ENCODE measurements at places on chromosomes 7 and 10. TPM values are rescaled to one million over a fixed set of nuclear protein-coding genes. Genes with fewer than 3 reads are reported as not detected.

ATRNL1 gene
- total RNA-seq: 71.3 TPM

MORN4 gene
- 14.7 TPM for total RNA-seq

SCART1 gene
- 2.1 TPM for total RNA-seq

CYP26C1 gene
- total RNA-seq: 0.07 TPM

NEUROG3 gene
- not detected for total RNA-seq

CPVL gene
- total RNA-seq: 23.0 TPM

PRSS2 gene
- total RNA-seq: 41.5 TPM

DRGX gene
- total RNA-seq: not detected

DNA sequence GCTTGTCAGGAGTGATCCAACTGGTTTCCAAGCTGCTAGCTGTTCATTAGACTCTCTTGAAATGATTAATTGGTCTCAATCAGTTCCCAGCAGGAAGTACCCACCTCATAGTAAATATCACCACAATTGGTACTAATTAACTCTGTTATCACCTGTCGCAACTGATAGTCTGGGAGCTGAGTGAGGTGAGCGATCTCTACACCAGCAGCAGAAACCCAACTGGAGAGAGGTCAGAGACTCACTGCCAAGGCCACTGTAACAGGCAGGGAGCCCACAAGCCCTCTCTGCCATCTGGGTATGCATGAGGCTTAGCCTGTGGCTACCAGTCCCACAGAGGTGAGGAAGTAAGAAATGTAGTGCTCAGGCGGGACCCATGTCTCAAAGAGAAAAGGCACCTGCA lies 245.5 kb downstream of the DYNC1I1 start:
- no peak overlapping the region for H3K27ac ChIP-seq
- no peak for DNase-seq
- H3K36me3 ChIP-seq: no peaks in the 10 kb centered on the region
- no peaks in the 10 kb centered on the region for H3K27me3 ChIP-seq
- H3K4me3 ChIP-seq: no peak overlapping the region

DNA sequence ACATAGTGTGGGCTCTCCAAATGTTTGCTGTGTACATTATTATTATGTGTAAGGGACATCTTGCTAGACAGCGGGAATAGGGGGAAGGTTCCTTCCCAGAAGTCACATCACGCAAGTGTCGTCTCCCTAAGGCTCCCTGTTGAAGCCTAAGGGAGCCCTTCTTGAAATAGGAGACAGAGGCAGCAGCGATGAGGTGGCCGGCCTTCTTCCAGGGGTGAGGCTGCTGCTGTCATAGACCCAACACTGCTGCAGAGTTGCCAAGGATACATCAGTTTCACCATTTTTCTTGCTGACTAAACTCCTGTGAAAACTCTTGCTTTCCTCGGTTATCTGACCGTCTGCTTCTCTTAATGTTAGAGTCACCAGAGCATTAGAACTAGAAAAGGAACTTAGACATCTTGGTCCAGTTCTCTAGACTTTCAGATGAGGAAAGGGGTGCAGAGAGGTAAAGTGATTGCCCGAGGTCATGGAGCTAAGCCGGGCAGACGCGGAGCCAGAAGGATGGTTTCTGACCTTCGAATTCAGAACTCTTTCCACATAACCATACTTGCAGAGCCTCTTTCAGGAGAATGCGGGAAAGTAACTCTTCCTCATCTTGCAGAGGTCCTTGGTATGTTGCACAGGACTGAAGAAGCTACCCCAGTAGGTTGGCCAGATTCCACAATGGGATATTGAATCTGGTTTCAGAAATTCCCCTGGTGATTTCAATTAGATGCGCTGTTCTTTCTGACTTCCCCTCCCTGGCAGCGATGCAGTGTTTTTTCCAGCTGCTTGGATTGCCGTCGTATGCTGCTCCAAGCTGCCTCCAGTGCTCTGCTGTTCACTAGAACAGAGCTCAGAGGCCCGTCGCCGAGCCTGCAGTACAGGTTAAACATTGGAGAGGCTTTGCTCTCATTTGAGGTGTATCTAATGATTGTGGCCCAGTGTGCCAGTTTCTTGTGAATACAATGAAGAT lies 217.1 kb downstream of the CAMK1D start:
- H3K27me3 ChIP-seq: no peaks in the 10 kb centered on the region
- no peaks in the 10 kb centered on the region for H3K4me1 ChIP-seq
- no peak overlapping the region for H3K27ac ChIP-seq
- no peak overlapping the region for H3K4me3 ChIP-seq

GRCh38 chr7:151744656-151745638 lies 132.0 kb downstream of the PRKAG2 start:
- H3K36me3 ChIP-seq: no peaks in the 10 kb centered on the region
- no peak overlapping the region for H3K4me3 ChIP-seq
- no peak for DNase-seq
- H3K27me3 ChIP-seq: no peaks in the 10 kb centered on the region
- H3K4me1 ChIP-seq: peaks cover 5% of the 10 kb centered on the region
- no peak overlapping the region for H3K27ac ChIP-seq

GRCh38 chr7:18535810-18536415 lies 40.4 kb downstream of the HDAC9 start:
- H3K27me3 ChIP-seq: no peaks in the 10 kb centered on the region
- no peaks in the 10 kb centered on the region for H3K36me3 ChIP-seq
- H3K4me1 ChIP-seq: no peaks in the 10 kb centered on the region
- no peak overlapping the region for H3K27ac ChIP-seq
- no peak for DNase-seq
- H3K4me3 ChIP-seq: no peak overlapping the region

- H3K27me3 ChIP-seq: no peaks in the 10 kb centered on the region
- no peak for DNase-seq
- H3K4me3 ChIP-seq: no peak overlapping the region
- H3K36me3 ChIP-seq: no peaks in the 10 kb centered on the region
- H3K27ac ChIP-seq: no peak overlapping the region
Measured at GRCh38 chr10:121532292-121532864, 65.9 kb downstream of the FGFR2 start.

- DNase-seq: no peak
- H3K27me3 ChIP-seq: no peaks in the 10 kb centered on the region
Measured at GRCh38 chr7:155845226-155845625, 33.0 kb upstream of the SHH start.

DNA sequence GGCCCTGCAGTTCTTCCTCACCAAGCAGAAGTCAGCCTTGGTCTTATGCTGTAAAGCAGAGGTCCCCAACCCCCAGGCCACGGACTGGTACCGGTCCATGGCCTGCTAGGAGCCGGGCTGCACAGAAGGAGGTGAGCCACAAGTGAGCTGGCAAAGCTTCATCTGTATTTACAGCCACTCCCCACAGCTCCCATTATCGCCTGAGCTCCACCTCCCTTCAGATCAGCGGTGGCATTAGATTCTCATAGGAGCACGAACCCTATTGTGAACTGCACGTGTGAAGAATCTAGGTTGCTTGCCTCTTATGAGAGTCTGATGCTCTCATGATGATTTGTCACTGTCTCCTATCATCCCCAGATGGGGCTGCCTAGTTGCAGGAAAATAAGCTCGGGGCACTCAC lies 87.6 kb upstream of the NEBL start:
- H3K27me3 ChIP-seq: no peaks in the 10 kb centered on the region
- no peaks in the 10 kb centered on the region for H3K36me3 ChIP-seq
- H3K4me3 ChIP-seq: no peak overlapping the region
- H3K27ac ChIP-seq: no peak overlapping the region

DNA sequence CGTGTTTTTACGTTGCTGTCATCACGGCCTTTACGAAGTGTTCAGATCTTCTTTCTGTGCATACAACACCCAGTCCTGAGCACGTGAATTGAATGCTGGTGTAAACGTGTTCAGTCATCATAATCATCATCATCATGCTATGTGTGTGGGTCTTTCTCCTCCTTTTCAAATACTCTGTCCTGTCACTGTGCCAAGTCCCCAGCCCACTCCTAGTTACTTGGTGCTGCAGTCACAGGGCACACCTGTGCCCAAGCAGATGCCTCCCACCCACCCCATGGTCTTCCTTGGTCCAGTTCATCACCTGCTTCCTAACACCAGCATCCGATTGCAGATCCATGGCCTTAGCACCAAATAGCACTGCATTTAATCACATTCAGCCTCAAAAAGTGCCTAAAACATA lies 78.6 kb upstream of the MGMT start:
- DNase-seq: no peak
- H3K27me3 ChIP-seq: no peaks in the 10 kb centered on the region
- no peak overlapping the region for H3K27ac ChIP-seq
- no peak overlapping the region for H3K4me3 ChIP-seq
- H3K36me3 ChIP-seq: no peaks in the 10 kb centered on the region
- H3K4me1 ChIP-seq: no peaks in the 10 kb centered on the region

GRCh38 chr7:29142021-29142727 lies 4.2 kb downstream of the CPVL start:
- H3K27ac ChIP-seq: no peak overlapping the region
- no peaks in the 10 kb centered on the region for H3K4me1 ChIP-seq
- no peak overlapping the region for H3K4me3 ChIP-seq

DNA sequence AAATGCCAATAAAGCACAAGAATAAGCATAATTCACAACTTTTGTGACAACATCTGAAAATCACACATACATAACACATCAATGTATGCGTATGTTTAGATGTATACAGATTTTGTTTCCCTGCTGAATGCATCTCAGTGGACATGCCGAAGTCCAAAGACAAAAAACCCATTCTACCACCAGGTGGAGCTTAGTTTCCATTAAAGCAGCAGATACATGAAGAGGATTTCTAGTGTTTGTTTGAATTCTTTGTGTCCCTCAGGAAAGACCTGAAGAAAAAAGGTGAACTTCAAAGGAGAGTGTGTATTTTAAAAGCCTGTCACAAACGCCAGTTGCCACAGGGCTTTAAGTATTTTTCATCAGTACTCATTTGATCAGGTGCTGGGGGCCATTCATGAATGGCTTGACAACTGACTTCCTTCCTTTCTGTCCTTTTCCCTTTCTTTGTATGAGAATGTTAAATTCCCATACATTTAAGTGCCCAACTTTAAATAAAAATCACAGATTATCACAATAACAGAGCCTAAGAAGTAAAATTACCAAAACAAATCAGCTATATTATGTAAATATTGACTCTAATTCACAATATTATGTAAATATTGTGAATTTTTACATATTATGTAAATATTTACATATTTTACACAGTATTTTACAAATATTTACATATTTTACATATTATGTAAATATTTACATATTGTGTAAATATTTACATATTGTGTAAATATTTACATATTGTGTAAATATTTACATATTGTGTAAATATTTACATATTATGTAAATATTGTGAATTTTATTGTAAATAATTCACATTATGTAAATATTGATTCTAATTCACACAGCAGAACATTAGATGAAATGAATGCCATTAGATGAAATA lies 343.0 kb downstream of the CRPPA start:
- H3K4me3 ChIP-seq: no peak overlapping the region
- DNase-seq: no peak
- H3K36me3 ChIP-seq: no peaks in the 10 kb centered on the region
- H3K27me3 ChIP-seq: no peaks in the 10 kb centered on the region

- no peaks in the 10 kb centered on the region for H3K27me3 ChIP-seq
- peaks cover 3% of the 10 kb centered on the region for H3K4me1 ChIP-seq
- H3K27ac ChIP-seq: no peak overlapping the region
- no peak overlapping the region for H3K4me3 ChIP-seq
Measured at GRCh38 chr7:135938563-135938962, 38.6 kb downstream of the MTPN start.

DNA sequence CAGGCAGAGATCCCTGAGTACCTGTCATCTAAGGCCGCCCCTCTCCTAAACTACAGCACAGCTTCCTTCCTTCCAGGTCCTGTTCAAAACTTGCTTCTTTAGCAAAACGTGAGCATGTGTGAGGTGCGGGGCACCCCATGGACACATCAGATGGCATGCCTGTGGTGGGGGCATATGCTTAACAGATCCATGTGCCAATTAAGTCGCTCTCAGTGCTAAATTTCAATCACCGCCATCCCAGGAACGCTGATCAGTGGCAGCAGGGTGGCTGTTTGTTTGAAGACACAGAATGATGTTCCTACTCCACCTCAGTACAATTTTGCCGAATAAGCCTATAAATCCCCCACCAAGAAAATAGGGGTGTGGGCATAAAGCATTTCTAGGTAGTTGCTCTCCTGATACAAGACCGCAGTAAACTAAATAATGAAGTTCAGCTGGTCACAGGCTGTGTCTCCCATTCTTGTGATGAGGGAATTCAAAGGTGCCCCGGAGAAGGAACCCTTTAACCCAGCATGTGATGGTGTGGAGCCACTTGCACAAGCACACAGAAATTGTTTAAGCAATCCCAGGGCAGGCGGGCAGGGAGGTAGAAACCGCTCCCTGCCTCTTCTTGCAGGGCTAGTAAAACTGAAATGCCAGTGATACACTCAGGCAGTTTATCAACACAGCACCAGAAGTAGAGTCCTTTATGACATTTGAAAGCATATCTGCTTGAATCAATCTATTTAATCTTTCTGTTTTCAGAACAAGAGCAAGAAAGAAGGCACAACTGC lies 205.7 kb downstream of the SORCS1 start:
- H3K27ac ChIP-seq: no peak overlapping the region
- no peaks in the 10 kb centered on the region for H3K36me3 ChIP-seq
- no peaks in the 10 kb centered on the region for H3K27me3 ChIP-seq

DNA sequence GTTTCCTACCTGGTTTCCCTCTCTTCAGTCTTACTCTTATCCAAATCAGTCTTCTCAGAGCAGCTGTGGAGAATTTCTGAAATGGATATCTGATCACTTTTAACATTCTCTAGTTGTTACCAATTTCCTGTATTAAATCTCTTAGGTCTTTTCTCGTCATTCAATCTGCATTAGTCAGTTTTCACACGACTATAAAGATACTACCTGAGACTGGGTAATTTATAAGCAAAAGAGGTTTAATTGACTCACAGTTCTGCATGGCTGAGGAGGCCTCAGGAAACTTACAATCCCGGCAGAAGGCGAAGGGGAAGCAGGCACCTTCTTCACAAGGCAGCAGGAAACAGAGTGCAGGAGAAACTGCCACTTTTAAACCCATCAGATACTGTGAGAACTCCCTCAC lies 444.8 kb downstream of the GATA3 start:
- no peaks in the 10 kb centered on the region for H3K27me3 ChIP-seq
- no peak for DNase-seq
- H3K27ac ChIP-seq: no peak overlapping the region
- H3K36me3 ChIP-seq: no peaks in the 10 kb centered on the region

GRCh38 chr10:21022821-21023220 lies 125.7 kb upstream of the NEBL start:
- H3K36me3 ChIP-seq: no peaks in the 10 kb centered on the region
- no peak overlapping the region for H3K4me3 ChIP-seq
- no peak for DNase-seq
- H3K27me3 ChIP-seq: no peaks in the 10 kb centered on the region
- H3K4me1 ChIP-seq: no peaks in the 10 kb centered on the region

DNA sequence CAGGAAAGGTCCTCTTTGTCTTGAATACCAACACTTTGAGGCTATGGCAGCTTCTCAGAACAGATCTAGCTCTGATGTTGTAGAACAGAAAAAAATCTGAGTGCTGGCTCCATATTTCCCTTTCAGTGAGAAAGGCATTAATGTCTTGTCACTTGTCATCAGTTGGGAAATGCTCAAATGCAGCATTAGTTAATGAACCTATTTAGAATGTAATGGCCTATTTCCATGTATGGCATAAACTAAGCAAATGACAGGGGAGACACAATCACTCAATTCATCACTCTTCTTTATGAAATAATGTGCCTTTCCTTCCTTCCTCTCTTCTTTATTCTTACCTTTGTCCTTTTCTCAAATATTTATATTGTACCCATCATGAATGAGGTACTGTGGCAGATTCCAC lies 5.0 kb upstream of the STAMBPL1 start:
- H3K4me3 ChIP-seq: no peak overlapping the region
- no peak overlapping the region for H3K27ac ChIP-seq
- DNase-seq: no peak
- H3K27me3 ChIP-seq: no peaks in the 10 kb centered on the region
- H3K4me1 ChIP-seq: no peaks in the 10 kb centered on the region
